ENCODE measurements at places on chromosomes 5 and 9.

GRCh38 chr5:149166128-149166527 is 24.8 kb downstream of the ABLIM3 start:
- no peak for DNase-seq

DNA sequence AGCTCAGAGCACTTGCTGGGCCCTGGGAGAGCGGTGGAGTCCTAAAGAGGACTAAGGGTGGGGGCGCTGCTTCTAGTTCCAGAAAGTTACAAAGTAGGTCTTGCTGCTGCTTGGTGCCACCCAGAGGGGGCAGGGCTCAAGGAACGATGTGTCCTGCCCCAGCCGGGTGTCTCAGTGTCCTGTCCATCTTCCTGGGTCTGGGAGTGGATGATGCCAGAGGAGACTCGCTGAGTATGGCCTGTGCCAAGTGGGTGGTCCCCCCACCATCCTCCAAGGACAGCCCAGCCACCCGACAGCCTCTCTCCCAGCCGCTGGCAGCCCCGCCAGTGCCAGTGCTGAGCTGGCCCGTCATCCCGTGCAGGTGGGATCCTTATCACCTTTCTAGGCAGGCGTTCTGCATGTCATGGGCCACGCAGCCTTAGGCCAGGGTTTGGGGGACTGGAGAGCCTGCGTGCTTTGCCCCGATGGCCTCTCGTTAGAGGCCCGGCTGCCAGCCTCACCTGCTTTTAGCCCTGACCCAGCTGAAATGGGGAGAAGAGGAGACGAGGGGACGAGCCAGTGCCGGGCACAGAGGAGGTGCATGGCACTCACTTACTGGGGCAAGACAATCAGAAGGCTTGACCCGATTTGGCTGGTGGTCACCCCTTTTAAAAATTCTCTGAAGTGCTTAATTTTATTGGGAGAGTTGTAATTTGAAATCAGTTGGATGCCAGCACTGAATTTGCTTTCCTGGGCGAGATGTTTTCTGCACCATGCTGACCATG is 5.6 kb downstream of the WNK2 start:
- no peak for DNase-seq

- no peak for DNase-seq
These were observed 159.1 kb downstream of the ROR2 start for GRCh38 chr9:91790917-91791316.

GRCh38 chr5:55593115-55593472 is 58.3 kb upstream of the PLPP1 start:
- no peak for DNase-seq

- no peak for DNase-seq
These were observed 392.1 kb upstream of the DAB2 start for GRCh38 chr5:39816866-39817265.

DNA sequence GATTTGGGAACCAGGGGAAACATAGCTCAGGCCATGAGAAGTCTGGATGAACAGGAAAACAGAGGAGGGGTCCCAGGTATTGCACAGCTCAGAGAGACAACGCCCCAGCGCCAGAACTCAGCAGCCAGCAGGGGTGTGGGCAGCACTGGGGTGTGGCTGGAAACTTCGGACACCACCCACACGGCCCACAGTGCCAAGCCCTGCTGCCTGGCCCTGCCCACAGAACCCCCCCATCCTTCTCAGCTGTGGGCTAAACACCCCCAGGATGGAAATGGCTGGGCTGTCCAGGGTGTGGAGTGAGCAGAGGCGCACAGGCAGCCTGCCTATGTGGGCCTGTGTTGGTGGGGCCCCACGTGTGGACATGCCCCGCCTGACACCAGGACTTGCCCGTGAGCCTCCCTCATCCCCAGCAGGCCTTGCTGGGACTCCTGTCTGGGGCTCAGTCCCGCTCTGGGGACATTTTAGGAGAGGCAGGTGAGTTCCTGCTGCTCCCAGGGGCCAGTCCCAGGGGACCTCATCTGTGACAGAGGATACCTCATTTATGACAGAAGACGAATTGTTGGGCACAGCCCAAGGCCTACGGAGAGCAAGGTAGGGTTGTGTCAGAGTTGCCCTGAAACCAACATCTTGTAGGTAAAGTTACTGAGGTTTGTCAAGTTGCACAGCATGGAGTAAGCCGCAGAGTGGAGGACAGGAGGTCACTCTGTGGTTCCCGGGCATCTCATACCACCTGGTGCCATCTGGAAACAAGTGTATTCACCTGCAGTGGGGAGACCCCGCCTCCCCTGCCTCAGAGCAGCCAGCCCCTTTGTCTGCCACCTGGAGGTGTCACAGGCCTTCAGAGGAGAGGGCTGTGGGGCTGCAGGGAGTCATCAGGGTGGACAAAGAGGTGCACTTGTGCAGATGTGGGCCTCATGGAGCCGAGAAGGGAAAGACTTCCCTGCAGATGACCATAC is 183.2 kb downstream of the AUH start:
- DNase-seq: no peak

- no peak for DNase-seq
These were observed 66.3 kb upstream of the FANCC start for GRCh38 chr9:95383845-95384244.

GRCh38 chr5:139925650-139926640 is 117.2 kb downstream of the NRG2 start:
- DNase-seq: no peak

DNA sequence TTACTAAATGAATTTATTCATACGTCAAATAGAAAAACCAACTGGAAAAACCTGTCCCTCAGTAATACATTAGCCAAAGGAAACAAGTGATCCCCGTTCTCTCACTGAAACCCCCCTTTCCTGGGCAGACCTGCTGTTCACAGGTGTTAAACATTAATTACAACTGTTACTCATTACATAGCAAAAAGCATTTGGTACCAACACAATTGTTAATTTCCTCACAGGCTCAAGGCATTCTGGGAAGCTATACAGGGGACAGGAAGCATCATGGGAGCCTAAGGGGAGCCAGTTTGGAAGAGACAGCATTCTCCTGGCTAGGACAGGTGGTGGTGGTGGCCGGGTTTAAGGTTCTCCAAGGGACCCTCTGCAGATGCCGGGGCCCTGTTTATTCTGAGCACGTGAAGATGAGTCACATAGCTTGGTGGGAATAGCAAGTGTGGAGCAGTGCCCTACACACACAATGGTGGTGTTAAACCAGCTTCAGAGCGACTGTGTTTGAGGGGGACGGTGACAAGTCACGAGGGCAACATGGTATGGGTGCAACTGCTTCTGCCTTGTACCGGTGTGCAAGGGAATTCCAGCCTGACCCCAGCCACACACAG is 62.6 kb upstream of the SLC25A51 start:
- no peak for DNase-seq

GRCh38 chr9:14277244-14277643 is 36.7 kb downstream of the NFIB start:
- no peak for DNase-seq

GRCh38 chr5:17218353-17219005 is 1.0 kb downstream of the BASP1 start:
- no peak for DNase-seq

DNA sequence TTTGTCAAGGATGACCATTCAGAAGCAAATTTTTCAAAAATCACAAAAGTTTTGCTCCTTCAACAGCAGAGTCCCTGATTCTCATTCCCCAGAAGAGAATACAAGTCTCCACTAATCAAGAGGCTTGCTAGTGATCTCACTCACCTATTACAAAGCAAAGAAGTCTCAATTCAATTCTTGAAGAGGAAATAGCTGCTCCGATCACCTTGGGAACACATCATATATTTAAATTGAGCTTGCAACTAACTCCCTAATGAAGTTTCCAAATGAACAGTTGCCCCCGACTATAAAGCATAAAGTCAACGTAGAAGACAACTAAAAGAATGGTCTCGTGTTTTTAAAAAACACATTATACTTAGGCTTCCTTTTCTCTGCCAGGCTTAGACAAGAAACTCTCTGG is 1.6 kb downstream of the LIFR start:
- DNase-seq: no peak

DNA sequence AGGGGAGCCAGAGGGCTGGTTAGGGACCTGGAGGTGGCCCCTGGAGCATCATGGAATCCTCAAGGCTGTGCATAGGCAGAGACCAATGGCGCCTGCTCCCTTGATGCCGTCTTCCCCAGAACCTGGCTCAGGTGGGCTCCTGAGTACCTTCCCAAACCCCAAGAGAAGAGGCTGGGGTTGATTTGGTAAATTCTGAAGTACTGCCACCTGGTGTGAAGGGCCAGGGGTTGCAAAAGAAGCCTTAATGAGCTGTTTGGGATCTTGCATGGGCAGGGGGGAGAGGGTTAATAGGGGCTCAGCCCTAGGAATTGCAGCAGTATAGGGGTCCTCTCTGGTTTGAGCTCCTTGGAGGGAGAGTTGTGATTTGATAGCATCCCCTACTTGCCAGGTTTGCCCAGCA is 52.1 kb downstream of the CYSTM1 start:
- DNase-seq: no peak

DNA sequence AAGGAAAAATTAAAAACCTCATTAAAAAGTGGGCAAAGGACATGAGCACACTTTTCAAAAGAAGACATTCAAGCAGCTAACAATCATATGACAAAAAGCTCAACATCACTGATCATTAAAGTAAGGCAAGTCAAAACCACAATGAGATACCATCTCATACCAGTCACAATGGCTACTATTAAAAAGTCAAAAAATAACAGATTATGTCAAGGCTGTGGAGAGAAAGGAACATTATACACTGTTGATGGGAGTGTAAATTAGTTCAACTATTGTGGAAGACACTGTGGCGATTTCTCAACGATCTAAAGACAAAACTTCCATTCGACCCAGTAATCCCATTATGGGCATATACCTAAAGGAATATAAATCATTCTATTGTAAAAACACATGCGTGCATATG is 35.8 kb downstream of the HINT1 start:
- DNase-seq: no peak

GRCh38 chr5:153598099-153598498 is 107.6 kb downstream of the GRIA1 start:
- no peak for DNase-seq

- no peak for DNase-seq
These were observed 49.2 kb upstream of the KIAA1958 start for GRCh38 chr9:112437406-112437805.

GRCh38 chr9:69139596-69139995 is 34.5 kb upstream of the TJP2 start:
- no peak for DNase-seq

- no peak for DNase-seq
These were observed 201.3 kb upstream of the PUM3 start for GRCh38 chr9:3045153-3045552.

- DNase-seq: no peak
These were observed 26.0 kb downstream of the SLC31A2 start for GRCh38 chr9:113176803-113177202.

- DNase-seq: no peak
These were observed 139.9 kb downstream of the GADD45G start for GRCh38 chr9:89744730-89745129.

- DNase-seq: no peak
These were observed 21.9 kb upstream of the TERT start for GRCh38 chr5:1316588-1317340.

DNA sequence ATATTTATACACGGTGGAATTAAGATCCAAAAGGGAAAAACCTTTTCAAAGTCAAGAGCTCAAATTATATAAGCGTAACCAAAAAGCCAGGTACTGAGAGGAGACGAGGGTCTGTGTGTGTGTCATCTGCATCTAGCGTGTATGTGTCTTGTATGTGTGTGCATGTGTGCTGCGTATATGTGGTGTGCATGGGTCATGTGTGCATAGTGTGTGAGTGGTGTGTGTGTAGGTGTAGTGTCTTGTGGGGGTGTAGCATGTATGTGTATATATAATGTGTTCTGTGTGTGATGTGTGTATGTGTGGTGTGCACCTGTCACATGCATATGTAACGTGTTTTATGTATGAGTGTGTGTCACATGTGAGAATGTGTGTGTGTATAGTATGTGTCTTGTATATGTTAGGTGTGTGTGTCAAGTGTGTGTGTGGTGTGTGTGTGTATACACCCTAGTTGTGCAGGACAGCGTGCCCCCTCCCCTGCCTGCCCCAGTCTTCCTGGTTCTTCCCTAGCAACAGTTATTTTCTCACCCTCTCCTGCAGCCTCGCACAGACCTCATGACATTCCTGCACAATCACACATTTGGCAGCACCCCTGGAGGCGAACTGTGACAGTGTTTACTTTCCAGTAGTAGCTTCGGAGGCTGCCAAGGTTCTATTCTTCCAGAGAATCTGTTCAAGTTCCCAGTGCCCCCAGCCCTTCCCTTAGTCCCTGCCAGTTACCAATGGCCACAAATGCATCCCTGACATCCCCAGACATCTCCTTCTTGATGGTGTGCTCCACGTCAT is 27.1 kb upstream of the TNIP1 start:
- DNase-seq: no peak

- no peak for DNase-seq
These were observed 41.2 kb upstream of the INSYN2B start for GRCh38 chr5:170021506-170021905.

DNA sequence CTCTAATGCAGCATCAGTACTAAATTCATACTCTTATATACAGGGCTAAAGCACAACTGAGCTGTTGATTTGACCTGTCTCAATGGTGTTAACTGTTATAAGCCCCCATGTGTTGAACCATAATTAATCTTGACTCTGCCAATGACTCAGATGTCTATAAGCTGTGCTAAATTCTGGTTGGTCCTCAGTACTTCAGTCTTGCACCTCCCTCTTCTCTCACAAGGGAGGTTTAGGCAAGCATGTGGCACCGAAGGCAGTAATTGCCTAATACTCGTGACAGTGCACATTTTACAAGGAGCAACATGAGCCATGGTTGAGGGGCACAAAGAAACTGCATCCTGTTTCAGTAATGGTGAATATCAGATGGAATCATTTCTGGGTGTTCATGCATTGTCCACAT is 255.9 kb downstream of the TRPM3 start:
- DNase-seq: no peak

DNA sequence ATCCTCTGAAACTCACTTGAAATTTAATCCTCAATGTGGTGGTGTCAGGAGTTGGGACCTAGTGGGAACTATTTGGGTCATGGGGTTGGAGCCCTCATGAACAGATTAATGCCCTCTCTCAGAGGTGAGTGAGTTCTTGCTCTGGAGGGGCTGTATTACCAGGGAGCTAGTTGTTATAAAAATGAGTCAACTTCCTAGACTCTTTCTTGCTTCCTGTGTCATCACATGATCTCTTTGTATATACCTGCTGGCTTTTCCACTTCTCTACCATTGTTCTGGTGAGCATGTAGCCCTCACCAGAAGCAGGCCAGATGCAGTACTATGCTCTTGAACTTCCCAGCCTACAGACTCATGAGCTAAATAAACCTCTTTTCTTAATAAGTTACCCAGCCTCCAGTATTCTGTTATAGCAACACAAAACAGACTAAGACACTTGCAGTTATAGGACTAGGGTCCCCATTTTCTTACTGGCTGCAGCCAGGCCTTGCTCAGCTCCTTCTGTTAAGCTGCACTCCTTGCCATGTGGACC is 127.5 kb downstream of the SUSD1 start:
- DNase-seq: no peak
